ENCODE measurements at places on chromosomes 13 and 19.

GRCh38 chr13:24251525-24251924 is 57.9 kb upstream of the C1QTNF9 start:
- no peak for DNase-seq

- DNase-seq = no peak
These were observed 126.8 kb upstream of the ATXN8OS start for GRCh38 chr13:69980799-69981198.

DNA sequence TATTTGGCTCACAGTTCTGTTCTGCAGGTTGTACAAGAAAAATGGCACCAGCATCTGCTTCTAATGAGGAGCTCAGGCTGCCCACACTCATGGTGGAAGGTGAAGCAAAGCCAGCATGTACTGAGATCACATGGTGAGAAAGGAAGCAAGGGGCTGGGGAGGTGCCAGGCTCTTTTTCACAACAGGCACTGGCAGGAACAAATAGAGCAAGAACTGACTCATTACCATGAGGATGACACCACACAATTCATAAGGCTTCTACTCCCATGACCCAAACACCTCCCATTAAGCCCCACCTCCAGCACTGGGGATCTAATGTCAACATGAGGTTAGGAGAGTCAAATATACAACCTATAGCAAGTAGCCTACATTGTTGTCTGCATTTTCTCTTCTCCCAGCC is 522.6 kb downstream of the RFC3 start:
- DNase-seq = no peak

- no peak for DNase-seq
These were observed 7.6 kb downstream of the SIGLEC11 start for GRCh38 chr19:49953416-49953815.

- DNase-seq = no peak
These were observed 62.2 kb downstream of the ARHGEF18 start for GRCh38 chr19:7410946-7411345.

GRCh38 chr13:113245849-113246796 is 36.7 kb downstream of the CUL4A start:
- no peak for DNase-seq

GRCh38 chr19:38792250-38793111 is 3.5 kb downstream of the LGALS7B start:
- DNase-seq = no peak

DNA sequence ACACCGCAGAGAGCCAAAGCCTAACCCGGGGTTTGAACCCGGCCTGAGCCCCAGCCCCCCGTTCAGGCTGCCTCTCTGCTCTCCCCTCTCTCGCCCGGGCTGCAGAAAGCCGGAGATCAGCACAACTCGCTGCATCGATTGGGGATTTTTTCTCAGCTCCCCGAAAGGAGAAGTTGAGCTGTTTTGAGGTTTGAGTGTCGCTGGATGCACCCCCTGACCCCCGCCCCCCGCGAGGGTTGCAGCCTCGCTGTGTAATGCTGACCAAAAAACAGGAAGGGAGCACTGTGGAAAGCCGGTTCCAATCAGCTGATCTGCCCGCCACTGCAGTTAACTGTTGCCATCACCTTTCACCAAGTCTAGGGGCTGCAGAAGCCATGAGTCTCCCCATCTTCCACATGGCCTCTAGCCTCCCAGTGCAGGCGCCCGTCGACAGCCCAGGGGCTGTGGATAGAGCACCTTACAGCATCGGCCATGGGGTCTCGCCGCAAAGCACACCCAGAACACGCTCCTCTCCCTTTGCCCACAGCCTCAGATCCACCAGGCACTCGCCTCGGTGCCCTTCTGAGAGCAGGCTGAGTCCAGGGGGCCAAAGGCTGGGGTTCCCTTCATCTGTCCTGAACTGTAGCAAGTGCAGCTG is 34.5 kb downstream of the MYO9B start:
- no peak for DNase-seq

DNA sequence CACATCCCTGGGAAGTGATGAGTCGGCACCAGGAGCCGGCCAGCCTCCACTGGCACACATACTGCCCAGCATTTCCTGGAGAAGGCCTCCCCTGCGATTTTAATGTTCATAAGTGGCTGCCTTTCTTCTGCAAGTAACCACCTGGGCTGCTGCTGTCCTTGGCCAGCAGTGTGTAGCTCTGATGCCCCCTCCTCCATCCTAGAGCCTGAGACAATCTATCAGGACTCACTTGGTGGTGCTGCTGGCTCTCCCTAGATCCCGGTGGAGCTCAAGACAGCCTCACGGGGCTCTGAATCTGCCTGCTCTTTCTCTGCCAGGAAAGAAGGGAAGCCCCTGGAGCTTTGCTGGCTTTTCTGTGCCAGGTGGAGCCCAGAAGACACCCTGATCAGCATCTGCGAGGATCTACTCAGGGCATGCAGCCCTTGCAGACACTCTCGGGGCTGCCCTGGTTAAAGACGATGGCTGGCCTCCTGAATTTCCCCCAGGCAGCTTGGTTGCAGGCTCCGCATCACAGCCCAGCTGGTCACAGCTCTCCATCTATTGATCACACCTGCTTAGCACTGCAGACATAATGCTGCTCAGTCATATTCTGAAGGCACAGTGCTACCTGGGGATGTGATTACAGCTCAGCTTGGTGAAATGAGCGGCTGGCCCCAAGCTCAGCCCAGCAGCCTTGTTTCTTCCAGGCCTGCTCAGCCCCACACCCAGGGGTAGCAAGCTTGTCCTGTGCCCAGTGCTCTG is 122.3 kb downstream of the ZDHHC20 start:
- DNase-seq = no peak

GRCh38 chr19:58350871-58351557 is 2.3 kb downstream of the A1BG start:
- DNase-seq = no peak

- no peak for DNase-seq
These were observed 527.1 kb downstream of the FGF9 start for GRCh38 chr13:22198001-22198400.

DNA sequence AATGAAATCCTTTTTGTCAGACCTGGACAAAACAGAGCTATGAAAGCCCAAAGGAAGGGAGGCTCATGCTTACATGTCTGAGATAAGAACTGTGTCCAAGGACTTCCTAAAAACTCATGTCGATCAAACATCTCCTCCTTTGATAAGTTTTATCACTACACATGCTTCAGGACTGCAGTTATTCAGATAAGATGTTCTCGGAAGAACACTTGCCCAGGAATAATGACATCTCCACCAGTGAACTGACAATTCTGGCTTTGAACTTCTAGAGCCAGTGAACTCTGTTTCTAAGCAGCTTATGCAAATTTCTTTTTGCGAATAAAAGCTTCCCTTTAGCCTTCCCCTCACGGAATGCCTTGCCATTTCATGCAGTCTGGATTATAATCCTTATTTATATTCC is 561.6 kb downstream of the TBC1D4 start:
- no peak for DNase-seq

GRCh38 chr19:17135001-17135853 is 59.6 kb downstream of the MYO9B start:
- peak; percentile 73 for DNase-seq

DNA sequence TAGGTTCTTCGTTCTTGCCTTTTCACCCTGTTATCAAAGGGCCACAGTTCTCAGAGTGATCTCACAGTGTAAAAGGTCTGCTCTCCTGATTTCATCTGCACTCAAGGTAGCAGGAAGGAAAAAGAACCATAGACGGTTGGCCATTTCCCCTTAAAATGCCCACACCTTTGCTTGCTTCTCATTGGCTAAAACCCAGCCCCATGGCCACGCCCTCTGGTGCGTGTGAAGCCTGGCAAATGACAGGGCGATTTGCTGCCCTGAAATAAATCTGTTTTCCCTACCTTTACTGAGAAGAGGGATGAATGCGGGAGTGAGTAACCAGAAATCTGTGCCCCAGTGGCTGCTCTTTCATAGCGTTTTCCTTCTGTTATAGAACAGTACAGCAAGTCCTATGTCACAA is 269.3 kb downstream of the POU4F1 start:
- DNase-seq = no peak

- DNase-seq = no peak
These were observed 1459.5 kb upstream of the PCDH20 start for GRCh38 chr13:62875118-62875640.

GRCh38 chr19:55146078-55146704 is 2.8 kb downstream of the TNNT1 start:
- peak; percentile 92 for DNase-seq

GRCh38 chr19:54266133-54266532 is 9.1 kb upstream of the LILRB5 start:
- peak; percentile 37 for DNase-seq

- no peak for DNase-seq
These were observed 2.9 kb downstream of the KLK4 start for GRCh38 chr19:50908336-50908735.

- DNase-seq = no peak
These were observed 6.0 kb upstream of the CYP4F12 start for GRCh38 chr19:15666883-15667282.

DNA sequence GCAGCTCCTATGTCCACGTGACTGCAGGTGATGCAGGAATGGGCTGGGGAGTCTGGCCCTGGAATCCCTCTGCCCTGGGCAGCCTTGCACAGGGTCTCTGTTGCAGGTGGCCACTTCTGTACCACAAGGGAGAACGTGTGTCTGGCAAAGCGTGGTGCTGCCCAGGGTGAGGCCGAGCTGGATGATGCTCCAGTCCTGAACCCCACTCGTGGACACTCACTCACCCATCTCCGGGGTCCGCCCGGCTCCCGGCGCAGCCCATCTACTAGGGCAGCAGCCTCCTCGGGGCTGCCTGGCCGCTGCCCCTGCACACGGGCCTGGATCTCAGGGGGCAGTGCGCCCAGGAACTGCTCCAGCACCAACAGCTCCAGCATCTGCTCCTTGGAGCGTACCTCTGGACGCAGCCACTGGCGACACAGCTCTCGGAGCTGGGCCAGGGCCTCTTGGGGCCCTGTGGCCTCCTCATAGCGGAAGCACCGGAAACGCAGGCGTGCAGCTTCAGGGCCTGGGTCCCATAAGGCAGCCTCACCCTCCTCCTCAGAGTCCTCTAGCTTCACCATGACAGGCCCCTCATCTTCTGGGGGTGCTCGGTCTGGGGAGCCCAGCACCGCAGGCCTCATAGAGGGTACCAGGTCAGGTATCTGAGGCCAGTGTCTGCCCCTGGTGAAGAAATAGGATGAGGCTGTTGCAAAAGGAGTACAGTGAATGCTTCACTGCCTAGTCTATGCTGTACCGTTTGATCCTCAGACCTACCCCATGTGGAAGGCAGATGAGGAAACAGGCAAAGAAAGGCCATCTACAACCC is 2.2 kb downstream of the MZF1 start:
- no peak for DNase-seq

GRCh38 chr19:338421-338820 is 6.2 kb downstream of the MIER2 start:
- no peak for DNase-seq

- no peak for DNase-seq
These were observed 99.0 kb upstream of the HTR2A start for GRCh38 chr13:46995874-46996273.

DNA sequence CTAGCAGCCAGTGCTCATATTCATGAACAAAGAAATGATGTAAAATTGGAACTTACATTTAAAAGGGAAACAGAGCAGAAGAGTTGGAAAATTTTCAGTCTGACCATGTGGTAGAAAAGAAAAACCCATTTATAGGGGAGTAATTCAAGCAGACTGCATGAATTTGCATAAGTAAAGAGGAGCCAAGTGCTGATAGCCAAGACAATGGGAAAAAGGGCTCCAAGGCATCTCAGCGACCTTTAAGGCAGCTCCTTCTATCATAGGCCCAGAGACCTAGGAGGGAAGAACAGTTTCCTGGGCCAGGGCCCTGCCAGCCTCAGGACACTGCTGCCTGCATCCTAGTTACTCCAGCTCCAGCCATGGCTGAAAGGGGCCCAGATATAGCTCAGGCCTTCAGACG is 7.5 kb downstream of the DNAJC3 start:
- DNase-seq = no peak

DNA sequence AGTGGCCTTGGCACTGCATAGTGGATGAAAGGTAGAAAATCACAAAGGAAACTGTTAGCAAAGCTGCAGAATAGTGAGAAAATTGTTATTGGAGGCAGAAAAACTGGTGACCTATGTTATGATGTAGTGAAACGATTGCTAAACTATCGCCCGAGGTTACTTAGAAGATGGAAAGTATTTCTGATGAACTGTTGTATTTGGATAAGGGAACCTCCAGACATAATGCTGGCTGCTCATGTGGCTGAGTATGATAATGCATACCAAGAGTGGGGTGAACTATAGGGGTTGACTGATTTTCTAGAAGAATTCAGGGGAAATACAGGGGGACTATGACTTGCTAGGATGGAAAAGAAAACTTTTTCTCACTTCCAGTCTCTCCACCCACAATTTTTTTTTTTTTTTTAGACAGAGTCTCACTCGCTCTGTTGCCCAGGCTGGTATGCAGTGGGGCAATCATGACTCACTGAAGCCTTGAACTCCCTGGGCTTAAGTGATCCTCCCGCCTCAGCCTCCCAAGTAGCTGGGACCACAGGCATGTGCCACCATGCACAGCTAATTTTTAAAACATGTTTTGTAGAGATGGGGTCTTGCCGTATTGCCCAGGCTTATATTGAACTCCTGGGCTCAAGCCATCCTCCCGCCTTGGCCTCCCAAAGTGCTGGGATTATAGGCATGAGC is 4.4 kb upstream of the EID2 start:
- DNase-seq = no peak

DNA sequence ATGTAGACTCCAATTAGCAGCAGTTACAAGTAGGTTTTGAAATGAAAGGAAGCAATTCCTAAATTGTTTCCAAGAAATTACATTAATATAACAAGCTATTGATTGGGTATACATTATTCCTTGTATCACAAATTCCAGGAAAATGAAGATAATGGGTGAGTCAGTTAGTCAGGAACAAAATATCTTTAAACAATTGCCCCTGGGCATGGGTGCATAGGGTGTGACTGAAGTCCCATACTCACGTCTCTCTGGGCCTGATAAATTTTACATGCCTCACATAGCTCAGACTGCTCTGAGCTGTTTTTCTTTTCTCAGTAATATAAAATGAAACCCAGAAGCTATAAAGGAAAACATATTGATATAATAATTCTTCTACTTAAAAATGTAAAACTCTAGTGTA is 87.8 kb downstream of the FNDC3A start:
- DNase-seq = no peak

DNA sequence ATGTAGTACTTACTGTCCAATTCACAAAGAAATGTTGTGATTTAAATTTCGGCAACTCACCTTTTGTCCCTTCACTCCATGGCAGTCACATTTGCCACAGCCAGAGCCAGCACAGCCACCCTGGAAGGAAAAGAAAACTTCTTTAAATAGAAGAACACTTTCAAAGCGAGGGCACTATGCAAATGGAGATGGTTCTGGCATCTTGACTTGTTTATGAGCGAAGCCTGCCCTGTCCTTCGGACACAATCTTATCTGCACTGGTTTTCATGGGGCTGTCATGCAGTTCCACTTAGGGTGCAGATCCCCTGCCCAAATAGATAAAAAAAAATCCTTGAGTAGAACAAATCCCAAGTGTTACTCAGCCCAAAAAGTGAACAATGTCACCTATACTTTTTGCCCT is 64.3 kb downstream of the COL4A1 start:
- no peak for DNase-seq

- no peak for DNase-seq
These were observed 98.6 kb downstream of the IRS2 start for GRCh38 chr13:109687559-109688448.

- peak; percentile 35 for DNase-seq
These were observed 206.8 kb downstream of the PCDH9 start for GRCh38 chr13:67023130-67023876.

- no peak for DNase-seq
These were observed 3.0 kb downstream of the PPP6R1 start for GRCh38 chr19:55255618-55256423.

All from NCI-H2227 treated with DMSO at 0.1 percent for 48 hours (cell line).